ENCODE measurements at places on chromosomes 12 and 14.

GRCh38 chr12:9669534-9669933 lies at the start of gene CLEC2D:
Gene CLEC2D (plus strand): TSS chr12:9669713. CDS start chr12:9669735, 22 bp downstream.
- DNase-seq: no peak

- no peak for DNase-seq
Measured at GRCh38 chr14:29037411-29037810, 270.8 kb downstream of the FOXG1 start.

DNA sequence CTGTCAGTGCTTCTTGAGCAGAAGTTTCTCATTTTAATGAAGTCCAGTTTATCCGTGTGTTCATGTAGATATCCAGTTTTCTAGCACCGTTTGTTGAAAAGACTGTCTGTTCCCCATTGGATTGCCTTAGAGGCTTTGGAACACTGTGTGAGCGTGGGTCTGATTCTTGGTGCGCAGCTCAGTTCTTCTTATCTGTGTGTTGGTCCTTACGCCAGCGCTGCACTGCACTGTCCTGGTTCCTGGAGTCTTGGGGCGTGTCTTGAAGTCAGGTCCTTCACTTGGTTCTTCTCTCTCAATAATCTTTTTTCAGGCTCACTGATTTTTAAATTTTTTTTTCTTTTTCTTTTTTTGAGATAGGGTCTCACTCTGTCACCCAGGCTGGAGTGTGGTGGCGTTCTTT lies 25.5 kb downstream of the EP400 start:
- no peak for DNase-seq

GRCh38 chr14:96693252-96693820 lies 103.8 kb upstream of the VRK1 start:
- DNase-seq: no peak

DNA sequence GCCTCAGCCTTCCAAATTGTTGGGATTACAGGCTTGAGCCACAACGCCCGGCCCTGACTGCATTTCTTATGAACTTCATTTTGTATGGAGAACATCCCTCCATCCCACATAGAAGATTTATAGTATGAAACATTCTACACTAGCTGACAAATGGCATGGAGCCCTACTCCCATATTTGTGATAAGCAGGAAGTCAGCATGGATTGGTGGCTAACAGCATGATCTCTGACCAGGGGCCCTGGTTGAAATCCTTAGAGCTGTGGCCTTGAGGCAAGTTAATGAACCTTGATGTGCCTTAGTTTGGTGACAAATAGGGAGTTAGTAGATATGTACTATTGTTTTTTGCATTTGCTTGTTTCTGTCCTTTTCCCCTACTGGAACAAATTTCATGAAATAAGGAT lies 12.3 kb downstream of the IFI27L1 start:
- DNase-seq: no peak

- no peak for DNase-seq
Measured at GRCh38 chr12:84464616-84465015, 448.0 kb downstream of the SLC6A15 start.

DNA sequence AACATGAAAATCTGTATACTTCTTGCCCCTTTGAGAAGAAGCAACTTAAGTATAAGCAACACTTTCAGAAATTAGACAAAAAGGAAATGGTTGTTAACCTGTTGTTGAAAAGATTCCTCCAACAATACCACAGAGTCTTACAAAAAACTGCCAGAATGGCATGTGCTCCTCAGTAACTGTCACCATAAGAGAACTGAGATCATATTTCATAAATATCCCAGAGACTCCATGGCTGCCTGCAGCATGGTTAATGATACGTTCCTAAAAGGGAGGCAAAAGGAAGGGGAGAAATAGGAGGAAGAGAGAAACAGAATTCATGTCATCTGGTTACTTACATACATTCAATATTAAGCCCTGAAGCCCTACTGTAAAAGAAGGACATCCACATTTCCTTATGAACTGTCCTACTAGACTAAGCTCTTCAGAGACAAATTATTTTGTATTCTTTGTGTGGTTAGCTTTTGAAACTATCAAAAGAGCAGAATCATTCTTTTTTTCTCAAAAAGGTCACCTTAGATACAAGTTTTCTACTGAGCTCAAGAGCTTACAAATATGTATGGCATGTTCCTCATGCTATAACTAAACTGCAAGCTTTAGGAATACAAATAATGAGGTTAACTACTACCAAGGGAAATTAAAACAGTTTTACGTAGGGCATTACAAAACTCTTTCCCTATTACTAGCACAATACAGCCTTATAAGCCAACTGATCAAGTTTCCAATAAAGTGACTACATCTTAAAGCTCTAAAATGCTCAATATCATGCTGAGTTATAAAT lies 37.8 kb downstream of the ERGIC2 start:
- DNase-seq: no peak

GRCh38 chr14:94098326-94098992 lies 12.1 kb upstream of the IFI27 start:
- no peak for DNase-seq

GRCh38 chr12:38384816-38385378 lies 68.3 kb downstream of the ALG10B start:
- DNase-seq: no peak

GRCh38 chr12:104519190-104520019 lies 62.7 kb downstream of the CHST11 start:
- no peak for DNase-seq

GRCh38 chr14:75280831-75281653 lies 2.4 kb downstream of the FOS start:
- DNase-seq: no peak

DNA sequence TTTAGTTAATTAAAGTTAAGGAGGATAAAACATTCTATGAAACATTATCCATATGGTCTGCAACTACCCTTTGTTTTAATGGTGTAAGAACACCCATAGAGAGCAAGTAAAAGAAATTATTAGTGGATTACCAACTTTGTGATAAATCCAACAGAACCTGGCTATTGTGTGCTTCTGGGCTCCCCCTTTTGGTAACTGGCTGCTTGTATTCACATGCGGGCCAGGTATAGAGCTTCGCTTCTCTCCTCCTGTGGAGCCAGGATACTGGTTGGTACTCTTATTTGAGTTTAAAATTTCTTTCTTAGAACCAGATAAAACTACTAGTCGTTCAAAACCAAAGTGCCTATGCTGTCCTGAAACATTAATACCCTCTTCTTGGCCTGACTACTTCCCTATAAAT lies 81.0 kb downstream of the PTPRR start:
- DNase-seq: no peak

GRCh38 chr14:91997492-91997891 lies 42.4 kb downstream of the TRIP11 start:
- no peak for DNase-seq

DNA sequence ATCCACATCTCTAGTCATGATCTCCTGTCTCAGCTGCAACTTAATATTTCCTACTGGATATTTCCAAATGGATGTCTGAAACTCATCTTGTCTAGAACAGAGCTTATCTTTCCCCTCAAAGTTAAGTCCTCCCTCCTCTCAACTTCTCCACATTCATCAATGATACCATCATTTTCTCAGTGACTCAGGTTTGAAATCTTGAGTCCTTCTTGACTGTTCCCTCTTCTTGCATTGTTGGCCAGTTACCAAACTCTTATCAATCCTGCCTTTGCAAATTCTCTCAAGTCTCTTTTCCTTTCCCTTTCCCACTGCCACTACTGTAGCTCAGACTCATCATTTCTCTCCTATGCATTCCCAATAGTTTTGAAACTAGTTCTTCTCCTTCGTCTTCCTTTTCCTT lies 14.3 kb upstream of the CHURC1 start:
- DNase-seq: no peak

DNA sequence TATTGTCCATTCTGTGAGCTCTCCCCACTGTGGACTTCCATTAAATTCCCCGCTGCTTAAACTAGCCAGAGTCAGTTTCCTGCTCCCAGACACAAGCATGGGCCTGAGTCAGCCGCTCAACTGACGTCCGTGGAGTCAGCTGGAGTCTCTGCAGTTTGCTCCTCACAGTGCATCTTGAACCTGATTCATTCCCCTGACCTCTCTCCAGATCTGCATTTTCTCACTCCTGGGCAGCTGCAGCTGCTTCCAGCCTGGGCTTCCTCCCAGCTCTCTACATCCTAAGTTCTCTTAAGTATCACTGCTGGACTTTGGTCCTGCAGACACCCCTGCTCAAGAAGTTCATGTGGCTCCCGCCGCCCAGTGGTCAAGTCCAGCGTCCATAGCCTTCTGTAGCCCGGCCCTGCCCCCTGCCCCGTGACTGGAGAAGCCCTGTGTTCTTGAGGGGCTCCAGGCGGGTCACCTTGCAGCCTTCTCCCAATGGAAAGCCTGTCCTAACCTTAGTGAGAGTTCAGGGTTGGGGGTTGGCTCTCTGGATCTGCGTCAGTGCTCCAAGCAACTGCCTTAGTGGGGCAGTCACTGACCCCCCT lies 20.0 kb downstream of the NFKBIA start:
- DNase-seq: no peak

- no peak for DNase-seq
Measured at GRCh38 chr14:45222485-45223262, 30.3 kb downstream of the MIS18BP1 start.

- DNase-seq: no peak
Measured at GRCh38 chr12:31517994-31518393, 72.9 kb downstream of the DENND5B start.

DNA sequence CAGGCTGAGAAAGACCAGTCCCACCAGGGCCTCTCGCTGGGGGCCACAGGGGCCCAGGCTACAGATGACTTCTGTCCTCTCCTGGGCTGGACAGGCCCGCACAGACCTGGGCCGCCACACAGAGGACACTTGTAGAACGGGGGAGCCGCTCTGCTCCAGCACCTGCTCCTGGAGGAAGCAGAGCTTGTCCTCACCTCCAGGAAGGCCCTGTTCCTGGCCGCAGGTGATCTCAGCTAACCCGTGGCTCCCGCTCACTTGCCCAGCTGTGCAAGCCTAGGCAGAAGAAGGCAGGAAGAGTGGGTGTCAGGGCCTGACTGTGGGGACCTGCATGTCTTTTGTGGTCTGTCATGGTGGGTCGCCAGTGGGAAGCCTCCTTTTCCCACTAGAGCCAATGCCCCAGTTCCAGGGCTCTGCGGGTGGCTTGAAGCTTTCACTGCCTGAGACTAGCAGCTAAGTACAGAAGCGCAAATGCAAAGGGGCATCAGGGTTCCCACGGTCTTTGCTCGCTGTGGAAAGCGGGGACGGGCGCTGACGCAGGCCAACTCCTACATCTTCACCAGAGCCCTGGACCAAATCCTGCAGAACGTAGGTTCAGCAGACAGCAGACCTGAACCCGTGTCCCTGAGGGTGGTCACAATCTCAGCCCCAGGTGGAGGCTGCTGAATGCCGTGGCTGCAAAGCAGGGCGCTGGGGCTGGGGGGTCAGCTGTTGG lies 8.8 kb upstream of the CEP170B start:
- no peak for DNase-seq

GRCh38 chr12:5114436-5114835 lies 70.8 kb downstream of the KCNA5 start:
- no peak for DNase-seq

- DNase-seq: no peak
Measured at GRCh38 chr14:72333357-72333756, 401.1 kb downstream of the RGS6 start.

- DNase-seq: no peak
Measured at GRCh38 chr12:131387281-131388163, 323.4 kb upstream of the SFSWAP start.

GRCh38 chr12:26361964-26362363 lies 166.6 kb downstream of the SSPN start:
- no peak for DNase-seq

DNA sequence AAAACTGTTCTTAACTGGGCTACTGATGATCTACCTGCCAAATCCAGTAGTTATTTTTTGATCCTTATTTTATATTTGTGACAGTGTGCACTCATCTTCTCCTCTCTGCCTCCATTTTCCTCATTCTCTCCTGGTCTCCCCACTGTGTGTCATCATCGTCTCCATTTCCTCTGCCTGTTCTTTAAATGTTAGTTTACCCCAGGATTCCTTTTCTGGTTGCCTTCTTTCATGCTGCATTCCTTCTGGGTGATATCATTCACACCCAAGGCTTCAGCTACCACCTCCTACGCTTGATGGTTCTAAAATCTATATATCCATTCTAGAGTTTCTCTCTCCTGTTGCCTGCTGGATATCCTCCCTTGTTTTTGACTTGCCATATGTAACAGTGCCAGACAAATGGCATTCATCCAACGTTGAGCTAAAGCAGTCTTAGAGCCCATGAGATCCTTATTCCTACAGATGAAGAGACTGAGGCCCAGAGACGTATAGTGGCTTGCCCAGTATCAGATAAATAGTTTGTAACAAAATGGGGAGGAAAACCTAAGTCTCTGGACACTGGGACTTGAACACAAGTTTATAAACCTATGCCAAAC lies 109.5 kb downstream of the DIP2B start:
- DNase-seq: no peak

GRCh38 chr12:132710043-132710404 lies 618 bp upstream of the PGAM5 start:
- no peak for DNase-seq

- DNase-seq: no peak
Measured at GRCh38 chr12:13104409-13104808, 942 bp upstream of the GSG1 start.

DNA sequence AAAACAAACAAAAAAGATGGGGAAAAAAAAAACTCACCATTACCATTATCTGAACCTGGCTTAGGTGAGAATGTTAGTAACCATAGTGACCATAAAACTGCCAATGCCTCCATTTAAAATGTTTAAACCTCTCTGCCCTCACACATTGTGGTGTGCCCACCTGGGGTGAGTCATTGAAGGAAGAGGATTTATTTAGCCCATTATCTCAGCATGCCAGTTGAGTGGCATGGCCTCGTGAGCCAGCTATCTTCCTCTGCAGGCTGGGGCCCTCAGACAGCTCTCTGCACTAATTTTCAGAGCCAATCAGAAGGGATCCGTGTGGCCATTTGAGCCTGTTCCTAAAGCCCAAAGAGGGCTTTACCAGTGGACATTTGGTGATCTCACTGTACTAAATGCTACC lies 81.8 kb upstream of the CCDC198 start:
- DNase-seq: no peak

GRCh38 chr14:104634138-104634760 lies 29.7 kb upstream of the TMEM179 start:
- DNase-seq: no peak

- DNase-seq: no peak
Measured at GRCh38 chr12:4275016-4275869, 1.7 kb downstream of the CCND2 start.

- DNase-seq: no peak
Measured at GRCh38 chr12:69417741-69418167, 52.4 kb upstream of the FRS2 start.

DNA sequence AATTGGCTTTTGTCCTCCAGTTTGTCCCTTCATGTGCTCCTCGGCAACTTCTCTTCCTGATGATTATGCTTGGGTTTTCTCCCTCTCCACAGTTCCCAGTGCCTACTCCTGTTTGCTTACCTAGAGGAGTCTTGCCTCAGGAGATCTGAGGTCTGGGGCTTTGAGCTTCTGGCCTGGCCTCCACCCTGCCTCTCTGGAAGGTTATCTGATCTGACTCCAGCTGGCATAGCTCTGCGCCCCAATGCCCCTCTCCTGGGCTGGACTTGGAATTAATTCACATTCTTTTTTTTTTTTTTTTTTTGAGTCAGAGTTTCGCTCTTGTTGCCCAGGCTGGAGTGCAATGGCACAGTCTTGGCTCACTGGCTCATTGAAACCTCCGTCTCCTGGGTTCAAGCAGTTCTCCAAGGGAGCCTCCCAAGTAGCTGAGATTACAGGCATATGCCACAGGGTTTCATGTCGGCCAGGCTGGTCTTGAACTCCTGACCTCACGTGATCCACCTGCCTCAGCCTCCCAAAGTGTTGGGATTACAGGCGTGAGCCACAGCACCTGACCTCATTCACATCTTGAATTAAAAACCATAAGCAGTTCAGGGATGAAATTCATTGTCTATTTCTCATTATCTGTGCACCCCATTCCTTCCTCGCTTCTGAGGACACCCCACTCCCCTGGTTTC lies 33.5 kb downstream of the CFL2 start:
- DNase-seq: no peak
